ENCODE measurements at places on chromosomes 2 and 18.
A peak's percentile ranks its signal among the peaks of the same experiment; 100 is the strongest.

GRCh38 chr2:117820444-117820843 is 6.0 kb downstream of the DDX18 start:
- DNase-seq: no peak

DNA sequence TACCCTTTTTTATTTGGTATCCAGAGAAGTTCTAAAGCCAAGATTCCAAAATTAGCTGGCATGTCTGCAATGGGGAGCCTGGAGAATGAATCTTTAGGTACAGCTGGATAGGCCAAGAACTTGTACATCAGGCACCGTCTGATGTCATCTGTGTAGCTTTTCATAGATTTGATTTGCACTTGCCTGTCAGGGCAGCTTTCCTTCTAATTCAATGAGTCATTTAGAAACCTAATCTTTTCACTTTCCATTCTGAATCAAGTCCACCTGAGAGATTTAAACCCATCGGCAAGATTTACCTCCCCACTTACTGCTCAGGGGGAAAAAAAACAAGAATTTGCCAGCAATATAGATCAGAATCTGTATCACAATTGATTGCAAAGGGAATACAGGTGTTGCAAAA is 60.9 kb upstream of the ACAA2 start:
- DNase-seq: no peak

DNA sequence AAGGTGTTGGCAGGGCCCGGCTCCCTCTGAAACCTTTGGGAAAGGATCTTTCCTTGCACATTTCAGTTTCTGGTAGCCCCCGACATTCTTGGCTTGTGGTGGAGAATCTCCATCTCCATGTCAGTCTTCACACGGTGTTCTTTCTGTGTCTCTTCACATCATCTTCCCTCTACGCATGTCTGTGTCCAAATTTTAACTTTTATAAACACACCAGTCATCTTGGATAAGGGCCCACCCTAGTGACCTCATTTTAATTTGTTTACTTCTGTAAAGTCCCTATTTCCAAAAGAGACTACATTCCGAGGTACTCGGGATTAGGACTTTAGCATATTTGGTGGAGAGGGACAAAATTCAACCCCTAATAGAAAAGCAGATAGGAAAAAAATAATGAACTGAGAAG is 138.4 kb downstream of the GALNT3 start:
- no peak for DNase-seq

GRCh38 chr2:53242090-53242489 is 525.5 kb upstream of the CHAC2 start:
- DNase-seq: no peak

DNA sequence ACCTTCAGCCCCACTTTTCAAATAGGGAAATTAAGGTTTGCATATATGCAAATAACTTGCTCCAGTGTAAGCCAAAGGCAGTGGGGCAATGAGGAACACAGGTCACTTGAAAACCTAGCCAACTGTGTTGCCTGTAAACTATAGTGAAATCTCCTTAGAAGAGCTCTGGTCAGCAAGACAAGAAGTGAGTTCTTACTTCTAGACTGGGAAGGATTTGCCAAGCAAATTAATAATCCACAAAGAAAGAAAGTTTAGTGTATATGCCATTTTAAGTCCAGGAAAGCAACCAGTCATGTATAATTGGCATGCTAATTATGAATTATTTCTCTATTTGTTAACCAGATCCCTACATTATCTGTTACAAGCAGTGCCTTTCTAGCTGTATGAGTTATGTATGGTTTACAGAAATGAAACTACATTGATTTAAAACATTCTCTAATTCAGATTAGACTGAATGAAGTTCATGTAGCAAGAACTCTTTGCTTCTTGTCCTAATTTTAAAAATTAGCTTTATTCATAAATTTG is 129.9 kb downstream of the MTX2 start:
- DNase-seq: no peak

GRCh38 chr18:73827801-73828200 is 319.8 kb downstream of the FBXO15 start:
- no peak for DNase-seq

DNA sequence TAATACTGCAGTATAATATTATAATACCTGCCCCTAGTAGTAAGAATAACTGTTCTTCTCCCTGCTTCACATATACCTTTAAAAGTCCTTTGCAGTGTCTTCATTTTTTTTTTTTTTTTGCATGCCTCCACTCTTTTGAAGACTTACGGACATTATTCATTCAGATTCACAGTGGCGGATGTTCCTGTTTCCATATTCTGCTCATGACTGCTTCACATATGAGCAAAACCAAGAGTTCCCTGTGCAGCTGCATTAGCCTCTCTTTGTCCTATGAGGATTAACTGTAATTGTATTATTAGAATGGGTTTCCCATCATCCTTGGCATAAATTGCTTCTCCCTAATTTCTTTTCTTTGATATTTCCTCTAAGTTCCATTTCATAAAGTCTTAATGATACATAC is 12.8 kb downstream of the IL18RAP start:
- DNase-seq: no peak

- DNase-seq: peak; percentile 66
Observed at GRCh38 chr2:238883421-238883901, 35.6 kb downstream of the TWIST2 start.

DNA sequence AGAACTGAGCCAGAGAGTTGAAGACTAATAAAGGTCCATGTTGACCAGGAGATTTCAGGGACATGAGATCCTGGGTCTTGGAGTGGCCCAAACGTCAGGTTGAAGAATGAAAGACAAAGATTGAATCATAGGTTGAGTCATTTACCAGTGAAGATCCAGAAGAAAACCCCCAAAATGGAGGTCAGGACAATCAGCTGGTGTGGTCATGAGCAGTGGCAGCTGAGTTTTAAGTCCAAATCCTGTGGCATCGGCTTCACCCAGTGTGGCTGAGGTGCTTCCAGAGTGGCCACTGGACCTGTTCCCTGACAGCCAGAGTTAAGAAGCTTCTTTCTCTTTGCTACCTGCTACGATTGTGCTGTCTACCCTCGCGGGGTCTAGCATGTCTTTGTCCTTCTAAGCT is 234.0 kb downstream of the BCL2 start:
- DNase-seq: no peak

DNA sequence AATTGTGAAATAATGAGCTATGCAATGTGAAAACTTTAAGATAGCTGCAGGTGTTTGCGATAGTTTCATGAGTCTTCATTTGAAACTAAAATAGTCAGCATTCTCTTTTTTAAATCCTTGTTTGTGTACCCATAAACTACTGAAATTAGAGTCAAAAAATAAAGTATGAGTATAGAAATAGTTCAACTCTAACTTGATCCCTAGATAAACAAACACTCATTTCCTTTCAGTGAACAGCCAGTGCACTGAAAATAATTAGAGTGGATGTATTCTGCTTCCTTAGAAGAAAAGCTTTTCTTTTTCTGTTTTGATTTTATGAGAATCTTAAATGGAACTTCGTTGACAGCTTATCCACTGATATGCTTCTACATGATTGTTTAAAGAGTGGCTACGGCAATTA is 1033.4 kb downstream of the SOCS6 start:
- DNase-seq: no peak

DNA sequence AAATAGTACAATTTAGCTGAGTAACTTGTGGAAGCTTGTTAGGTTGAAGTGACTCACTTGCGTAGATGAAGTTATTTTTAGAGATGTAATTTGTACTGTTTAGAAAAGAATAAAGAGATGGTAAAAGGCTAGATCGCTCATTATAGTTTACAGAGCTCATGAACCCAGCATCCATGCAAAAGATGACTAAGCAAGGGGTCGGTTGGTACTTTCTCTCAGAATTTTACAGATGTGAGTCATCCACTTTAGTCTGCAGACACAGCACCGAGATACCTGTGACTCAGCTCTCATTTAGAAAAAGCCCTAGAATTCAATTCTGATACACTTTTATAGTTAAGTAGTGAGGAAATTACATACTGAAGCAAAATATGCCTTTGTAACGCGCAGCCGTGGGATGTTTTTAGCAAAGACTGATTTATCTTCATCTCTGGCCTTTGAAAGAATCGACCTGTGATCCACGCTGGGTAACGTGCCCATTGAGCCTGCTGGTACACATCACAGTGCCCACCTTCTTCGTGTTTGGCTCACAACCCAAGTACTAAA is 116.5 kb upstream of the FOSL2 start:
- no peak for DNase-seq

GRCh38 chr2:99762714-99763113 is 272.9 kb upstream of the REV1 start:
- no peak for DNase-seq

DNA sequence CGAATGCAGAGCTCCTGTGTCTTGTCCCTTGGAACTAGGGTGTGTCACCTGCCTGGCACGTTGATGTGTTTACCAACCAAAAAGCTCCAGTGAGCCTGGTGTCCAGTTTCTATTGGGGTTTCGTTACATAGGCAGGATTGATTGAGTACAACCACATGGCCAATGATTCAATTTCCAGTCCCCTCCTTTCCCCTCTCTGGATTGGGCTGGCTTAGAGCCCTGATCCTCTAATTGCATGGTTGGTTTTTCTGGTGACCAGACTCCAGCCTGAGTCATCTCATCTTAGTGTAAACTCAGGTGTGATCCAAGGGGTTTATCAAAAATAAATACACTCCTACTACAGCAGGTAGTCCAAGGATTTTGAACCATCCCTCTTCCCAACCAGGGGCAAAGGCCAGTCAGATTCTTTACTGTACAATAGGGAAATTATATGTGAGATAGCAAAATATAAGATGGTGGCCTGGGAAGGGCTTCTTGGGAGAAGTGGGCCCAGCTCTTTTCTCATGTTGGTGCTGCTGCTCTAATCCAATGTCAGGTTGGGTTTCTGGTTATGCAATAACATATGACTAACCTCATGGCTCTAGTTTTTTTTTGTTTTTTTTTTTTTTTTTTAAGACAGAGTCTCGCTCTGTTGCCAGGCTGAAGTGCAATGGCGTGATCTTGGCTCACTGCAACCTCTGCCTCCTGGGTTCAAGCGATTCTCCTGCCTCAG is 64.7 kb upstream of the MGAT5 start:
- DNase-seq: peak; percentile 36

DNA sequence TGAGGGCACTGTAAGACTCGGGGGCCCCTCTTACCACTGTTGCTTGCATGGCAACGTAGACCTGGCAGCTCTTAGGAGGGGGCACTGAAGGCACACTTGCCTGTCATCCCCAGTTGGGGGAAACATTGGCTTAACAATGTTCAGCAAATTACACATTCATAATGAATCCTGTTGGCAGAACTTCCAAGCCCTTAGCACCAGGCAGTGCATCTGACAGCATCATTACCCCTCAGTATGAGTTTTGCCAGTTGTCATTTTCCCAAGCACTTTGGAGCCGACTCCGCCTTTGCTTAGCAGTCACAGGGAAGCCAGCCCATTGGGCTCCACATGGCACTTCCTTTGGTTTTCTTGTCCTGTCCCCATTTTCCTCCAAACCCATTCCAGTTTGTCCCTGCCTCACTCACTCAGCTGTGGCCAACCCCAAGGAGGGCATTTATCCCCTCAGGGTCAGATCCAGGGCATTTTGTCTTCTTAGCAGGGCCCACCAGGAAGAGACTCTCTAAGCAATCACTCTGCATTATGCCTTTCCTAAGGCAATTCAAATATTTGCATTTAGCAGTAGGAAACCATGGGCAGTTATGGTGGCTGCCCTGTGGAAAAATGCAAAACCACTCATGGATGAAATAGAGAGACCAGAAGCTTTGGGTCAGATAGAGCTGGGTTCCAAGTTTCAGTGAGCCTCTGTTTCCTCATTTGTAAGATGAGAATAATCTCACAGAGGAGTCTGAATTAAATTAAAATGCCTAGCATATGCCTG is 73.9 kb downstream of the VSNL1 start:
- no peak for DNase-seq

DNA sequence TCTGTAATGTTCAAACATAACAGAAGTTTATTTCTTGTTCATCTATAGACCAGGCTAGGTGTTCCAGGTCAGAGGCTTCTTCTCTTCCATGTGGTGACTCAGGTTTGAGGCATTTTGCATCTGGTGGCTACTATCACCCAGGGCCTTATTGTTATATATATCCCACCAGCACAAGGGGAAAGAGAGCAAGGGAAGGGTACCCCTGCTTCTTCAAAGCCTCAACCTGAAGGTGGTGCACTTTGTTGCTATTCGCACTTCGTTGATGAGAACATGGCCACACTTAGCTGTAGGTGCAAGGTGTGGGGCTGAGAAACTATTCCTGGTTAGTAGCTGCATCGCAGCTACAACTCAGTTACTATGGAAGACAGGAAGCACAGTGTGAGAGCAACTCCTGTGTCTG is 27.4 kb upstream of the SLC3A1 start:
- no peak for DNase-seq

DNA sequence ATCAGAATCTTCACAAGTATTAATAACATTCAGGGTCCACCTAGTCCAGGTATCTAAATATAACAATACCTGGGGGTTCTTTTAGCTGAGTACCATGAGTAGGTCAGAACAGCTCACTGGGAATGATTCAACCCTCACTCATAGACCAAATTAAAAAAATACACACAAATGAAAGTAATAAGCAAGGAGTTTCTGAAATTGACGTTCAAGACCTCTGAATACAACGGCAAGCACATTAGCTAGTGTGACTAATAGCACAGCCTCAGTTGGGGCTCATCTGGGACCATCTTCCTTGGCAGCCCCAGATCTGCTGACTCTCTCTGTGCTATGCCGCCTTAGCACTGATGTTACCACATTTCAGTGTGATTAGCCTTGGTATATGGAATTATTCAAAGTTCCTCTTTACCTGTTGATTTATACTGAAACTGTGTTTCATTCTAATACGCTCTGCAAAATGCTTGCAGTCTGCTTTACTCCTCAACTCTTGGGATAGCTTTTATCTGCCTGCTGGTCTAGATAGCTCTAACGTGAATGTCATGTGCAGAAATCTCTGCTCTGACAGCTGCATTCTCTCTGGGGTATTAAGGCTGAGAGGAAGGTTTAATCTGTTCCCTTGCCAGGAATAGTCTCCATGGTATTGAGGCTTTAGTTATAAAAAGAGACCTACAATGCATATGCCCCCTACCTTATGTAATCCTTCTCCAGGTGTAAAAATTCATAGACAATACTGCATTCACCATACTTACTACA is 153.3 kb downstream of the METTL4 start:
- DNase-seq: no peak

DNA sequence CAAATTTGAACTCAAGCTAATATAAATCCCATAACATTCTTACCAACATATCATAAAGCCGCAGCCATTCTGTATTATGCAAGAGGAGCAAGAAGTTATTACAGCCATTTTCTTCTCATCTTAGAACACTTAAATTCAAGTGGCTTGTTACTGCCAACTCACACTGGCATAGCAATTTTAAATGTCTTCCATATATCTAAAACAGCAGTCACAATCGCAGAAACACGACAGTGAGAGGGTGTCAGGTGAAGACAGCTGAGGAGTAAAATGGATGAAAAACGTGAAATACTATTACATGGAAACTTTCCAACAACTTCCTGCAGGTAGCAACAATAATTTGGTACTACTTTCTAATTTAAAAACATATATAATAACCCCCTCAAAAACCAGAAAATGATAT is 17.9 kb downstream of the PPP3R1 start:
- DNase-seq: no peak

DNA sequence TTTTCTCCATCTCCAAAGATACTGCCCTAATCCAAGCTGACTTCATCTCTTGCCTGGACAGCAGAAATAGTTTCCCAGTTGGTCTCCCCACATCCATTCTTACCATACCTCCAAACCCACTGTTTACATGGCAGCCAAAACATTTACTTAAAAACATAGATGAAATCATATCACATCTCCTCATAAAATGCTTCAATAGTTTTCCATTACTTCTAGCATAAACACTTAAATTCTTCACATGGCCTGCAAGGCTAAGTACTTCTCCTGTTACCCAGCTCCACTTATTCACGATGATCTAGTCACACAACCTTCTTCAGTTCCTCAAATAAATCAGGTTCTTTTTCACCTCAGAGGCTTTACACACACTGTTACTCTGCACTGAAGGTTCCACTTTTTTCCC is 185.8 kb upstream of the ACVR2A start:
- DNase-seq: no peak

- DNase-seq: no peak
Observed at GRCh38 chr2:30486655-30487054, 39.6 kb downstream of the LCLAT1 start.

Measured in femur (tissue), 1 donor.